Activated T-helper 9 cell treated with anti-CD3 and anti-CD28 coated beads, Interleukin-2, amount 50 U/mL, for 16 hours (primary cell): ENCODE measurements at places on chromosomes 3 and 15.

GRCh38 chr15:38685686-38686339 lies 121.2 kb upstream of the RASGRP1 start:
- no peak for DNase-seq

GRCh38 chr15:101479851-101480612 lies 9.5 kb downstream of the PCSK6 start:
- DNase-seq: no peak

GRCh38 chr3:182111967-182112366 lies 400.2 kb downstream of the SOX2 start:
- DNase-seq: no peak

- no peak for DNase-seq
These were observed 11.2 kb upstream of the RNU6-1 start for GRCh38 chr15:67850994-67851571.

- no peak for DNase-seq
These were observed 292.6 kb downstream of the NFKBIZ start for GRCh38 chr3:102141928-102142239.

GRCh38 chr3:59101231-59101736 lies 51.5 kb upstream of the CFAP20DC start:
- no peak for DNase-seq

- DNase-seq: no peak
These were observed 87.0 kb downstream of the TMEM108 start for GRCh38 chr3:133125171-133125570.

DNA sequence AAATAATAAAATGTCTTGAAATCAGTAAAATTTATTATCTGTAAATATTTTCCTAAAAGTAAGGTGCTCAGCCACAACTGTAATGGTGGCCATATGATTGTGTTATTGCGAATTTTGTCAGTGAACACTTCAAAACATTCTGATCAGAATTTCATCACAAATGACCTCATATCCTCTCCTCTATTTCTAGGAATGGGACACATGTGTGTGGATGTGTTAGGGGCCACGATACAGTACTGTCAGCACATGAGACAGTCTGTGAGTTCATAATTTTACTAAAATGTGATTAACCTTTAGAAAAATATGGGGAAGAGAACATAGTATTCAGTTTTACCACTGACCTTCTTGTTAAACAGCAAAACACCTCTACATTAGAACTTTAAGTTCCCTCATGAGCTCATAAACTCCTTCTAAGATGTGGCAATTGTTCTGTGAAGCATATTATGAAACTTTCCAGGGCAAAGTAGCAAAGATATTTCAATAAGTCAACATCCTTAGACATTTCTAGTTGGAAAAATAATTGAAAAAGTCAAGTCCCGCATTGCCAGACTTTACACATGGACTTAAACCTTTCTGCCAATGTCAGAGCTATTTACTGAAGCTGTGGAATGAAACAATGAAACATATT lies 158.2 kb upstream of the ABI3BP start:
- DNase-seq: no peak

DNA sequence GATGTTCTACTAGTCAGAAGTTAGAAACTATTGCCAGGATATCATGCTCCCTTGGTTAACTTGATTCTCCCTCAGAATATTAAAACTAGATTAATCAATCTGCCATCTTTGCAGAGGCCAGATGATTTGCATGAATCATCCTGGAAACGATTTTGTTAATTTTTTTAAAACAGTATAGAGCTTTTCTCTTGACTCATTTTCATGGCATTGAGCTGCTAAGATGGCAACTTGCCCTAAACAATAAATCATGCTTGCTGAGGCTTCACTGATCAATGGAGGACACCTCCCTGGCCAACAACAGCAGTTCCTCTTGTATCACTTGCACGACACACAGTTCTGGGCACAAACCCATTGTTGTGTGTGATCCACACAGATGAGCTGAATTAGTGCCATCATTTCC lies 109.1 kb downstream of the COL6A6 start:
- DNase-seq: no peak

- DNase-seq: no peak
These were observed 15.6 kb downstream of the GHRL start for GRCh38 chr3:10277115-10277625.

- no peak for DNase-seq
These were observed 109.8 kb downstream of the XRN1 start for GRCh38 chr3:142337994-142338393.

- no peak for DNase-seq
These were observed 29.9 kb upstream of the TTC14 start for GRCh38 chr3:180571831-180572598.

DNA sequence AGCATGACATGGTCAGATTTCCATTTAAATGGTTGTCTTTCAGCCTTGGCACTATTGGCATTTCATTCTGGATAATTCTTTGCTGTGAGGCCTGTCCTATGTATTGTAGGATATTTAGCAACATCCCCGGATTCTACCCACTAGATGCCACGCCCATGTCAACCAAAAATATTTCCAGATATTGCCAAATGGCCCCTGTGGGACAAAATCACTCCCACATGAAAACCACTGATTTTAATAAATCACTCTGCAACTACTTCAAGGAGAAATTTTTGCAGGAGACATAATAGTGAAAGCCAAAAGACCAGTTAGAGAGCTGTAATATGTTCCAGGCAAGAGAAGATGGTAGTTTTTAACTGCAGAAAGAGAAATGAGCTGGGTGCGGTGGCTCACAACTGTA lies 55.9 kb upstream of the RARB start:
- DNase-seq: no peak

DNA sequence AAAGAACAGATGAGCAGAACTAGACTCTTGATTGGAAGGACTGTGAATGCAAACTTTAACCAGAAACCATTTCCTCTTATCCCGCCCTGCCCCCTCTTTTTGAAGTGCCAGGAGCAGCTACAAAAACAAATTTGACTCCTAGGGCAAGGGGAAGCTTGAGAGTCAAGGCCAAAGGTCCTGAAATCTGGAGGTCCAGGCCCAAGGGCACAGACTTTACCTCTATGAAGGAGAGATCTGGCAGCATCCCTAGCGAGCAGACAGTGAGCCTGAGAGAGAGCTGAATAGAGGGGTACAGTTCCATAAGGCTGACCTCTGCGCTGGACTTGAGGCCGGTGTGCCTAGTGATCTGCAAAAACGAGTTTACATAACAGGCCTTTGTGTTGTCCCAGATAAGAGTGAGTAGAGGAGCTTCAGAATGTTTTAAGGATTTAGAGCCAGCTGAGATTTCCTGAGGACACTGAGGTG lies 5.1 kb downstream of the RAB43 start:
- DNase-seq: no peak

GRCh38 chr3:11305509-11305908 lies 33.3 kb downstream of the ATG7 start:
- no peak for DNase-seq

DNA sequence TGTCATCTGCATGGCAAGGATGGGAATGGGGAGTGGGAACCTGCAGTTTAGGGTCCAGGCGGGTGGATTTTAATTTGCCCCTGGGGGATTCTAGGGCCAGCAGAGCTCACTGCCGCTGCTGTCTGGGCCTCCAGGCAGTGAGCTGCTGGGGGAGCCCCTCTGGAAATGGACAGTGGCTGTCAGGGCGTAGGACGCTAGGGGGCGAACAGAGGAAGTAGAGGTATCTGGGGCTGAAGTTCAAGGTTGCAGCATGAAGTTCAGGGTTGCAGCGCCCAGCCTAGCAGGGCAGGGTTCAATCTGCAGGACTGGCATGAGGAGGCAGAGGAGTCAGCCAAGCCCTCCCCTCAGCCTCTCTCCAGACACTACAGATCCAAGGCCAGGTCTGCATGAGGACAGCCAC lies 49.5 kb downstream of the APBA2 start:
- no peak for DNase-seq

- no peak for DNase-seq
These were observed 133.6 kb upstream of the RASGRP1 start for GRCh38 chr15:38698254-38698653.

DNA sequence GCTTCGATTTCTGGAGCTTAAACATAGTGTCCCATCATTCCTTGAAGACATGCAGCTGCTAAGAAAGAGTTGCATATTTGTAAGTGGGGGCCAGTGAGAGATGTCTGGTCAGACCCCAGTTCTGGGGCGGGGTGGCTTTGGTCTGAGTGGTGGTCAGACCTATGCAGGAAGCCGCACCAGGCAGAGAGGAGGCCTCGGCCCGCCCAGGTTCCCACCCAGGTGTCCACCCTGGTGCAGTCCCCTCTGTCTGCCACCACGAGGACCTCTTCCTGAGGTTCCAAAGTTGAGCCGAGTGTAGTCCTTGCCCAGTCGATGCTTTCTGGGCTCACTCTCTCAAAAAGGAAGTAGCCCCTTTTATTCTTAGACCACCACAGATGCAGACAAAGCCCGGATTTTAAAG lies 122.6 kb upstream of the DLG1 start:
- DNase-seq: no peak
